ENCODE measurements at places on chromosomes 12 and 14.

DNA sequence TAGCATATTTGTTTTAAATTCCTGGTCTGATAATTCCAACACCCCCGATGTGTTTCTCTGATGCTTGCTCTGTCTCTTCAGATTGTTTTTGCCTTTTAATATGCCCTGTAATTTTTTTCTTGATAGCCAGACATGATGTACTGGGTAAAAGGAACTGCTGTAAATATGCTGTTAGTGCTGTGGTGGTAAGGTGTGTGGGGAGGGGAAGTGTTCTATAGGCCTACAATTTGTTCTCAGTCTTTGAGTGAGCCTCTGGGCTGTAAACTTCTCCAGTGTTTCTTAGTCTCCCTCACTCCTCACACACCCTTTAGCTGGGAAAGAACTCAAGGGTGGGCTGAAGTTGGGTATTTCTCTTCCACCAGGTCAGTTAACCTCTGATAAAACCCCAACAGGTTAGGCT lies 147.0 kb upstream of the OR4E1 start:
- no peak for DNase-seq

GRCh38 chr12:27003421-27004381 lies 10.5 kb downstream of the TM7SF3 start:
- DNase-seq = no peak

GRCh38 chr14:74552623-74553022 lies 59.1 kb downstream of the ISCA2 start:
- DNase-seq = no peak

DNA sequence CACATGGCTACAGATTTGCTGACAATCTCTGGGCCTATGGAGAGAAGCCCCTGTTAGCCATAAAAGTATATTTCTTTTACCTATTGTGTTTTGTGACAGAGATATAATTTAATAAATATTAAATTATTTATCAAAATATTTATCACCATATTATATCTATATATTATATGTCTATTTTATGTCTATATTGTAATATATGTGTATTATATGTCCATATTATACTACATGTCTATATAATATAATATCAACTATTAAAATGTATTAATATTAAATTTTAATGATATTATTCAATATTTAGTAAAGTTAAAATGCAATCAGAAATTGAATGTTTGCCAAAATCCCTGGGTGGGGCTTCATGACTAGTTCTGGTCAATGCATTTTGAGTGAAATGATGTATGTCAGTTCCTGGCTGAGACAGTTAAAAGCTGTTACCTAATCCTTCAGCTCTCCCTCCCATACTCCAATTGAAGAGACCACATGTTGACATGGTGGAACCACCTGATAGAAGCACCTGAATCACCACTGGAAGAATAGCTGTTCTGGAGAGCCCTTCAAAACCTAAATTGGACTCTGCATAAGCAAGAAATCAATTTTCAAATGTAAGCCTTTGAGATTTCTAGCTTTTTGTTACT lies 357.3 kb upstream of the DDHD1 start:
- no peak for DNase-seq

DNA sequence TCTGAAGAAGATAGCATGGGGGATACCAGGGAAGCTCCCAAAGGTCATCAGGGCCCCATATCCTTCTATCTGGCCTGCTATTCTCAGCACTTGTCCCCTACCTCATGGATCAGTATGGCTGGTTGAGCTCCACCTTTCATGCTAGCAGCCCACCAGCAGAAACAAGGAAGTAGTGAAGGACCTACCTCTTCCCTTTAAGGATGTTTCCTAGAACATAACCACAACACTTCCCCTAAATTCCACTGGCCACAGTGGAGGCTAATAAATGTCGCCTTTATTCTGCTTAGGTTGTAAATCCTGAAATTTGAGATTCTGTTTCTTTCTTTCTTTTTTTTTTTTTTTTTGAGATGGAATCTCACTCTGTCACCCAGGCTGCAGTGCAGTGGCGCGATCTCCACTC lies 128.6 kb upstream of the PARP11 start:
- no peak for DNase-seq

GRCh38 chr12:43898474-43898873 lies 62.6 kb downstream of the TMEM117 start:
- DNase-seq = no peak

- DNase-seq = no peak
Measured at GRCh38 chr12:71648537-71648936, 15.1 kb downstream of the ZFC3H1 start.

DNA sequence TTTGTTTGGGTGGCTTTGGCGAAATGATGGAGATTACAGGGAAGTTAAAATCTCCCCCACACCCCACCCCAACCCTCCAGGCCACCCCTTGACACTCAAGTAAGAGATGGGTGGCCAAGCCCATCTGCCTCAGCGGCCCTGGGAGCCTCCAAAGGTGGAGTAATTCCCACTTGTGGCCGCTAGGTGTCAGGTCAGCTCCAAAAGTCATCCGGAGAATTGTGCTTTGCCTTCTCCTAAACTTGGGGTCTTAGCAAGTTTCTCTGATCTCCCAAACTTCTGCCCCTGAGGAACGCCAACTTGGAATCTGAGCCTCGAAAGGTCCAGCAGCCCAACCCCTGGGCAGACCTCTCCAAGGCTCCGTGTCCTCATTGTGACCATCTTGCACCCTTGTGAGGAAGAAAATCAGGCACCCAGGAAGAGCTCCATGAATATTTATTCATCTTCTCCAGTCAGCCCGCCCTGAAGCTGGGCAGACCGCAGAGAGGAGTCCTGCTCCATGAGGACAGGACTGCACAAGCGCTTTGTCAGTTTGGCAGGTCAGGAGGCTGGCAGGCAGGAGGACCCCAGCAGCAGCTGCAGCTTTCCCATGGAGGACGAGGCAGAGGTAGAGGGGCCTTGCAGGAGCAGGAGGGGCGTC lies 46.7 kb downstream of the LRRC74A start:
- DNase-seq = peak; percentile 34

DNA sequence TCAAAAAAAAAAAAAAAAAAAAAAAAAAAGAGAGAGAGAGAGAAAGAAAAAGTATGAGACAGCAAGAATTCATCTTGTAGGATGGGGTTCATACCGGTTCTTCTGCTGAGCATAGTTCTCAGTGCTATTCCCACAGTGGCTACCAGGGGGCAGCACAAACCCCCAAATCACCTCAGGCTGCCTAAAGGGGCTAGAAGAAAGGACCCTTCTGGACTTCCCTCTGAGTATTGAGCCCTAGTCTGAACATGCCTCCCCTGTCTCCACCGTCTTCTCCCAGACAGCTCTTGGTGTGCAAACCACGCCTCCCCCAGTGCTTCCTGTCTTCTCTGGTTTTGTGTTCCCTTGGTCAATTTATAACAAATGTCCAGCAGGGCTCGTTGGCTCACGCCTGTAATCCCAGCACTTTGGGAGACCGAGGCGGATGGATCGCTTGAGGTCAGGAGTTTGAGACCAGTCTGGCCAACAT lies 31.3 kb upstream of the SMUG1 start:
- DNase-seq = peak; percentile 40

- no peak for DNase-seq
Measured at GRCh38 chr14:79511146-79511545, 700.2 kb downstream of the DIO2 start.

GRCh38 chr12:106975098-106975497 lies 11.8 kb downstream of the MTERF2 start:
- no peak for DNase-seq

GRCh38 chr12:113961921-113962710 lies 4.0 kb downstream of the RBM19 start:
- DNase-seq = no peak

DNA sequence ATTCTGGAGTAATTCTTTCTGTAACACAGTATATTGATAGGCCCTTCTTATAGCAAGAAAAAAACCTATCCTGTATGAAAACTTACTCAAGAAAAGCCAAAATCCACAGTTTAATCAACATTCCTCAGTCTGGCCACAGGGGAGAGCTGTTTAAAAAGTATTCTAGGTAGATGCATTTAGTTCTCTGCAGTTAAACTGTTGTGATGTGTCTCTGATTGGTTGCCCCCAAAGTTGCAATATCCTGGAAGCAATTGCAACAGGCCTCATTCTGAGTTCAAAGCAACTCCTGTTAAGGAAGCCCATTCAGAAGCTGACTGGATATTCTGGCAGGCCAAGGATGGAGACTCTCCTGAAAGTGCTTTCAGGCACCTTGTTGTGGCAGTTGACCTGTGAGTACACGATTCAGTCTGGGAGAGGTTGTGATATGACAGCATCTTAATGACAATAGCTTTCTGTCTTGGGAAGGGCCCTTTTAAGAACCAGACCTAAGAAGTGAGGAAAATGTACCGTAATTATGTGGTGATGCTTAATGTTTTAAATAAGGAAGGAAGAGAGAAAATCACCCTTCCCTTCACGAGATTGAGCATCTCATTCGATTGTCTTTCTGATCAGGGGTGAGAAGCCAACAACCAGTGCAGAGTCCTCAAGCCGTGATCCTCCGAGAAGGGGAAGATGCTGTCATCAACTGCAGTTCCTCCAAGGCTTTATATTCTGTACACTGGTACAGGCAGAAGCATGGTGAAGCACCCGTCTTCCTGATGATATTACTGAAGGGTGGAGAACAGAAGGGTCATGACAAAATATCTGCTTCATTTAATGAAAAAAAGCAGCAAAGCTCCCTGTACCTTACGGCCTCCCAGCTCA lies 420.7 kb downstream of the DAD1 start:
- DNase-seq = no peak
